ENCODE measurements at places on chromosomes 12 and 14.

- no peak for DNase-seq
Measured at GRCh38 chr12:132710043-132710404, 618 bp upstream of the PGAM5 start.

DNA sequence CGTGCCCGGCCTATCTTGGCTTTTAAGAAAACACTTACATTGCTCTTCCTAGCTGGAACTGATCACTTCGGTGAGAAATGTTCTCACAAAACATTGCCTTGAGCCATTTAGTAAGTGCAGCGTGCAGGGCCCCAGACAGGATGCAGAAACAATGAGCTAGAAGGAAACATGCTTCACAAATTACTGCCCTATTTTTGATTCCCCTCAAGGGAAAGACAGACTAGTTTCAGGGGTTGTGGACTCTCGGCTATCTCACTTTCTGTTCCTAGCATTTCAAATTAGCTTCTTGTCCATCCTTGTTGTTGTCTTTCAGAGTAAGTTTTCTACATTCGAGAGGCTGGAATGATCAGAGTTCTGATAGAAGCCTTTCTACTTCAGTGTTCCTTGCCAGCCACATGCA, 21.6 kb downstream of the TGFB3 start:
- no peak for DNase-seq

DNA sequence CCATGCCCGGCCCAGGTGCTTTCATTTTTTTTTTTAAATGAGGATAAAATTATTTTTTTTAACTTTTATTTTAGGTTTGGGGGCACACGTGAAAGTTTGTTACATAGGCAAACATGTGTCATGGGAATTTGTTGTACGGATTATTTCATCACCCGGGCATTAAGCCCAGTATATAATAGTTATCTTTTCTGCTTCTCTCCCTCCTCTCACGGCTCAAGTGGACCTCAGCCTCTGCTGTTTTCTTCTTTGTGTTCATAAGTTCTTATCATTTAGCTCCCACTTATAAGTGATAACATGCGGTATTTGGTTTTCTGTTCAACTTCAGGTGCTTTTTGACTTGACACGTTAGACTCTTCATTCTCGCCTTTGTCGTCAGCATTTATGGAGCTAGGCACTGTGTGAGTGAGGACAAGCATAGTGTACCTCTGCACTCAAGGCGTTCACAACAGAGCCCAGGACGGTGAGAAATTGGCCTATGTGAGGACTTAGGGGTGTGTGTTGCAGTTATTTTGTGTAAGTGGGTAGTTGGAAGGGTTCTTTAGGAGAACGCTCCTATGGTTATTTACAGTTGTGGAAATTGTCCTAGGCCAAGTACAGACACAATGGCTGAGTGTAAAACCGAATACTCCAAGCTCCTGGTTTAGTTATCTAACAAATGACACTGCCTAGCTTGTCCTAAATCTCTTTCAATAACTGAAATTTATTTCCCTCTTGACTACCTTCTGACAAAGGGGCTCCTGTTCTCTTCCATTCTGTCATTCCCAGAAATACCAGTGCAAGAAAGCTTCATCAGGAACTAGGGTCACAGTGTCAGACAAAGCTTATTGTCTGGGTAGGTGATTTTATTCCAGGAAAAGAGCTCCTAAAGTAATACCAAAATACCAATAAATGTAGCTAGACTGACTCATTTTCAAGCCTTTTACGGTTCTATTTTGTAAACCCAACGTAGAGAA, 200.5 kb upstream of the PRICKLE1 start:
- DNase-seq, result no peak

GRCh38 chr14:25628390-25628789, 578.4 kb upstream of the STXBP6 start:
- no peak for DNase-seq

DNA sequence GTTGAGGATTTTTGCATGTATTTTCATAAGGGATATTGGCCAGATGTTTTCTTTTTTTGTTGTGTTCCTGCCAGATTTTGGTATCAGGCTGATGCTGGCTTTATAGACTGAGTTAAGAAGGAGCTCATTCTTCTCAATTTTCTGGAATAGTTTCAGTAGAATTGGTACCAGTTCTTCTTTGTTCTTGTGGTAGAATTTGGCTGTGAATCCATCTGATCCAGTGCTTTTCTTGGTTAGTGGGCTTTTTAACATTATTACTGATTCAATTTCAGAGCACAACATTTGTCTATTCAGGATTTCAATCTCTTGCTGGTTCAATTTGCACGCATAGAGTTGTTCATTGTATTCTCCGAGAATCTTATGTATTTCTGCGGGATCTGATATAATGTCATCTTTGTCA, 136.5 kb upstream of the FOXG1 start:
- DNase-seq, result no peak

- peak; percentile 55 for DNase-seq
Measured at GRCh38 chr12:94710933-94711332, 60.6 kb upstream of the TMCC3 start.

GRCh38 chr12:44285321-44285960, 449.6 kb downstream of the TMEM117 start:
- DNase-seq, result no peak

- no peak for DNase-seq
Measured at GRCh38 chr14:99318959-99319295, 46.9 kb upstream of the BCL11B start.

DNA sequence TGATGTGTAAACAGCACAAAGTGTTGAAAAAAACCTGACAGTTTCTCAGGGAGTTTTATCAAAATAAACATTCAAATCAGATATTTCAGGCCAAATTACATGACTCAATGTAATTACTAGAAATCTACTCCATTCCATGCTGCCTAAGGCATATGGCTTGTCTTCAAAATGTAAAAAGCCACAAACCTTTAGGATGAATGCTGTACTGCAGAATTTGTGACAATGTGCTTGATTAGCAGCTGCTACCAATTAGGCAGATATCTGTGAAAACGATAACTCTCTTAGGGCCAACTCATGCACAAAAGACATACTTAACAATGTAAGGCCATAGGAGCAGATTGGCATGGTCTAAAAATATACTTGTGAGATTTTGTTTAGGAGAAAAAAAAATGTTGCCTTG, 267.0 kb downstream of the DACT1 start:
- DNase-seq, result no peak

GRCh38 chr14:60326274-60326673, 77.3 kb downstream of the PPM1A start:
- DNase-seq, result no peak

DNA sequence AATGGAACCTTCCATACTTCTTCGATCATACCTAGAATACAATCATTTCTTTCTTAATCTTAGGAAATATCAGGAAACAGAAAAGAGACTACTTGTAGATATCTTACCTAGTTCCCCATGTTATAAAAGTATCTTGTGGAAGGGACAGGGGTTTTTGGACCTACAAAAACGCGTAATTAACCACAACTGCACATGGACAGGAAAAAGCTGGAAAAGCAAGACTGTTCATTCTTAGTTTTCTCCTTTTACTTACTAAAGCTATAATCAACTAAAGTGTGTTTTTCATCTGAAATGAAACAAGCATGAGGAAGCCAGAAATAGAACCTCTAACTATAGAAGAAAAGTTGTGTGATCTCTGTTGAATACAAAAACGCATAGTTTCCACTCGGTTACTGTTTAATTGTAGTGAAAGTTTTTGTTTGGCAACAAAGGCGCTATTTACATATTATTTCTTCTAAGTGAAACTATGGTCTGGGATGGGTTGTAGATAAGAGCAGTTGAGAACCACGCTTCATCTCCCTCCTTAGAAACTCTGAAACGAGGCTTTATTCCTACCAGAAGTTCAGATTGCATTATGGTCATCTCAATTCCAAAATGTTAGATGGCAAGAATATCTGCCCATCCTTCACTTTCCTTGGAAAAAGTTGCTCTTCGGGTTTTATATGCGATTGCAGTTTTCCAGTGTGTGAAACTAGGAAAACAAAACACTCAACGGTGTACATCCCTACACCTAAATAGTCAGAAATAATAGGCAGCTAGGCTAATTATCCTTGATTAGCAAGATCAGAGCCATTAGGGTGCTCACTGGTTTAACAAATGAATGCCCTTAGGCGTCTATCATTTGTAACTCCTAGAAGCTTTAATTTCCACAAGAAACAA, 1.1 kb downstream of the BCAT1 start:
- no peak for DNase-seq

DNA sequence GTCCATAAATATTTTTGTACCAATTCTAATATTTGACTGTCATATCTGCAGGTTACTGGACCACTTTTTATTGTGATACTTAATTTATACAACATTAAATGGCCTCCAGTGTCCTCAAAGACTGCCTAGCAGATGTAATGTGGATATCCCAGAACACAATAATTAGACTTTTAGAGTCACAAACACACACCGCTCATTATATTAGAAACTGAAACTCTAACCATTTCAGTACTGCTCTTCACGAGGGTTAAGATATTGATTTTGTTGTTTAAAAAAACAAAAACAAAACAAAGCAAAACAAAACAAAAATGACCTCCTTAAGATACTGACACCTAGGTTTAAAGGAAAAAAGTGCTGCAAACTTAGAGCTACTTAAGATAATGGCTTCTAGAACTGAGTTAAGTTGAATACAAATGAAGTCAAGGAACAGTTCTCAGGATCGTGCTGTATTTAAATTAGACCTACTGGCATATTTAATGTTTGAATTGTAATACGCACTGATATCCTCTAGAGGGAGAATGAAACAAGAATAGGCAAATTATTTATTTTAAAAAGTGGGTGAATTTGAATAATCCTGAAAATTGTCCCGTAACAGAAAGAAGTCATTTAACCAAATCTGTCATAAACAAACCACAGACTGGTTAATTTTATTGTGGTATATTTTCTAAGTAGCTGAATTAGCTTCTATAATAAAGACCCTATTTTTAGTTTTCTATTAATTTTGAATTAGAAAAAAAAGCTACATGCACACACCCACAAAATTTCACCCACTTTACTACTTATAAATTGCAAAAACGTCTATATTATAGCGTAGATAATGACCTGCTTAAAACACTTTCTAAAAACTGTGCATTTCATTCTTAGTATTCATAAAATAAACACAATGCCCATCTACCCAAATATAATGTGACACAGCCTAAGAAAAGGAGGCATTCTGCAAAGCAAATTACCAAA, 395.2 kb upstream of the DCN start:
- DNase-seq, result peak; percentile 9

DNA sequence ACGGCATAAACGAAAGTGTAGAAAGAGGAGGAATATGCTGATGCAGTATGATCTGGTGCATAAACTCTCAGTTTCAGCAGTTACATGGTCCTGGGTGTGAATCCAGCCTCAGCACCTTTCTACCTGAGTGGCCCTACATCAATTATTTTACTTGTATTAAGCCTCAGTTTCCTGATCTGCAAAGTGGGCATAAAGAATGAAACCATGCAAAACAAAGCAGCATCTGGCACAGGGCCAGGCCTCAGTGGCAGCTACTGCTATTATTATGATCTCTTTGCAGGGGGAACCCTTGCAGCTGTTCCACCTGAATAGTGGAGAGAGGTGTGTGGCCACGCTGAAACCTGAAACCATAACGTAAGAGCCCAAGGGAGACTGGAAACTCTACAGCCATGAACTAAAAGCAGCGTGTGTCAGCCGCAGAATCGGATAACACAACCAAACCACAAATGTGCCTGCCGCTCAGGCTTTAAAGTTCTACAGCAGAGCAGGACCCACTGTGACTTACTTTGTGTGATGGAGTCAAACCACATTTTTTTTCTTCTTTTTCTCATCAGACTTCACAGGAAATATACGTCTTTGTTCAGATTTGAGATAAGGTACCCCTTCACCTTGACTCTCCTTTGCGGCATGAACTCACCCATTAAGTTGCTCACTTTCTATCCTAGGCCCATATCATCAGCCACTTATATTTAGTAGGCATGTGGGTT, 29.2 kb upstream of the FOS start:
- peak; percentile 64 for DNase-seq

DNA sequence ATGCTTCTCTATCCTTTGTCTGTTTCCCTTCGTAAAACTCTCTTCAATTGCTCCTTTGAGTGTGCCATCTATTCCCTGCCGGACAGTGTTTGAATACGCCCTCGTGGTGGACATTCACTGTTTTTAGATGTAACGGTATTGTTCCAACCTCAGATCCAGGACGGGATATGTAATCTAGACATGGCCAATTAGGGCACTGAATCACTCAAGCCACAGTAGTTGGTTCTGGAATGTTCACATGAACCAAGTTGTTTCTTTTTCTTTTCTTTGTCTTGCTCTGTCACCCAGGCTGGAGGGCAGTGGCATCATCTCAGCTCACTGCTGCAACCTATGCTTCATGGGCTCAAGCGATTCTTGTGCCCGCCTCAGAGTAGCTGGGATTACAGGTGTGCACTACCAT, 204.2 kb upstream of the PLXNC1 start:
- no peak for DNase-seq

- DNase-seq, result no peak
Measured at GRCh38 chr14:37606678-37607077, 11.2 kb downstream of the TTC6 start.
